Hindlimb muscle (tissue), 1 donor: ENCODE measurements at places on chromosomes 6 and 20. TPM values are rescaled to one million over a fixed set of nuclear protein-coding genes. Genes with fewer than 3 reads are reported as not detected.

The ENPP5 gene
- 3.9 TPM for polyA plus RNA-seq

- DNase-seq, result no peak
Observed at GRCh38 chr6:107716688-107717089, 107.4 kb downstream of the SCML4 start.

GRCh38 chr6:30508890-30509736, 19.8 kb downstream of the HLA-E start:
- DNase-seq, result no peak

GRCh38 chr6:137352859-137353258, 133.7 kb upstream of the IFNGR1 start:
- no peak for DNase-seq

The LGSN gene
- not detected for polyA plus RNA-seq

DNA sequence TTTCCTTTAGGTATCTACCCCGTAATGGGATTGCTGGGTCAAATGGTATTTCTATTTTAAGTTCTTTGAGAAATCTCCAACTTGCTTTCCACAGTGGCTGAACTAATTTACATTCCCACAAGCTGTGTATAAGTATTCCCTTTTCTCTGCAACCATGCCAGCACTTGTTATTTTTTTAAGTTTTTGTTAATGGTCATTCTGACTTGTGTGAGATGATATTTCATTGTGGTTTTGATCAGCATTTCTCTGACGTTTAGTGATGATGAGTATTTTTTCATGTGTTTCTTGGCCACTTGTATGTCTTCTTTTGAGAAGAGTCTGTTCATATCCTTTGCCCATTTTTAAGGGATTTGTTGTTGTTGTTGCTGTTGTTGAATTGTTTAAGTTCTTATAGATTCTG, 871.1 kb downstream of the KIF16B start:
- no peak for DNase-seq

- no peak for DNase-seq
Observed at GRCh38 chr20:49184691-49185070, 3.5 kb downstream of the STAU1 start.

The BPIFB1 gene
- not detected for polyA plus RNA-seq
